ENCODE measurements at places on chromosomes 3 and 15.

DNA sequence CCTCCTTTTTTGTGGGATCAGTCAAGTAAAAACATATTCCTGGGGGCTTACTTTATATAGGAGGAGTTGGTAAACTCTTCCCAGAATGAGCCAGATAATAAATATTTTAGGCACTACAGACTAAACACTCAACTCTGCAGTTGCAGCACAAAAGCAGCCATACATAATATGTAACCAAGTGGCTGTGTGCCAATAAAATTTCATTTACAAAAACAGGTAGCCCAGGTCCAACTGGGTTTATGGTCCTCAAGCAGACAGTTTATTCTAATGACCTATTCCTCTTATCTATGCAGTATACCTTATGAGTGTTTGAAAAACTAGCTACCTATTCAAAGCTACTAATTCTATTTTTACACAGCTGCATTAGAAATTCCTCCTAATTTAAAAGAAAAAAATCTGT lies 61.8 kb downstream of the FAIM start:
- DNase-seq, result no peak

DNA sequence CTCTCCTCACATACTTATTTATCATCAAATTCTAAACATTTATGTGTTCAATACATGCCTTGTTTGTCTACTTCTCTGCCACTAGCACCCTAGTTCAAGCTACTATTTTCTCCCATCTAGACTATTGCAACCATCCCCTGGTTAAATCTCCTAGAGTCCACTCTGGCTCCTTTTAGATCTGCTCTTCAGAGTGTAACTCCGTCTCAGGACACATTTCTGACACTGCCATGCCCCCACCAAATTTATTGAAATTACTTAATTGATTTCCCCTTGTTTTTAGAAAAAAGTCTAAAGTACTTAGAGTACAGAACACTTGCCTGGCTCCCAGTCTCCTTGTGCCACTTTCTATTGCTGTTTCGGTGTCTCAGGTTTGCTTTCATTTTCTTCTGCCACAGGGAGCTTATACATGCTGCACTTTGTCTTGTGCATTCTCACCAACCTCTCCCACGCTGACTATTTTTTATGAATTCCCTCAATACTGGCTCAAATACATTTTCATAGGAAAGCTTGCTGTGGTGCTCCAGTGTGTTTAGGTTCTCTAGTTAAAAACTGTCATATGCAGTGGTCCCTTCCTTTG lies 792.3 kb downstream of the DIPK2A start:
- no peak for DNase-seq

DNA sequence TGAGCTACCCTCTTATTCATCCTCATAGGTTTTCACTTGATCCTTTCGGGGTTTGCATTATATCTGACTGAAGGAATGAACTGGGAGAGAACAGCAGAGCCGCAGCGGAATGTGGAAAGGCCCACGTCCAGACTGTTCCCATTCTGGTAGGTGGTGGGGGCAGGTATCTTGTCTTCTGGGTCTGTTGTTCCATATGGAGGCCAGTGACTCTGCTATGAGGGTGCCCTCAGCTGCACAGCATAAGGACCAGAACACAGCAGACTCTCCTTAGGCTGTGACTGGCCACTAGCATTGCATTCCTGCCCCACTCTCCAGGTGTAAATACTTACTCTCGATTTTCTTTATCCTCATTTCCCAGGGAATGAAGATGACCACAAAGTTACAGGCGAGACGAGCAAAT lies 12.1 kb downstream of the TMC3 start:
- DNase-seq, result no peak

GRCh38 chr3:190063490-190063889 lies 57.2 kb downstream of the P3H2 start:
- DNase-seq, result no peak

GRCh38 chr3:183393625-183394024 lies 34.8 kb downstream of the MCF2L2 start:
- DNase-seq, result no peak

DNA sequence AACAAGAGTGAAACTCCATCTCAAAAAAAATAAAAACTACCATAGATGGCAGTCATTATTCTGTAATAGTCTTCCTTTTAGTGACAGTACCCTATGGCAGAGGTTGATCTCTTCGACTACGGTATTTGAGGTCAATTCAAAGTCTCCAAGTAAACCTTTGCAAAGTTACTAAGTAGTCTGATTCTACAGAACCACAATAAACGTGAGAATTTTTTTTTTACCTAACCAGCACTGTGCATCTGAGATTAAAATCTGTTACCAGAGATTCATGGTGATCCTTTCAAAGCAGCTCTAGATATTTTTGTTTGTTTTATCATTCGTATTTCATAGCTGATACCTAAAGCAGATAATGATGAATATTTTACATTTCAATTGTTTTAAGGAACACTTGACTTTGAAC lies 86.6 kb upstream of the CHD2 start:
- DNase-seq, result no peak

DNA sequence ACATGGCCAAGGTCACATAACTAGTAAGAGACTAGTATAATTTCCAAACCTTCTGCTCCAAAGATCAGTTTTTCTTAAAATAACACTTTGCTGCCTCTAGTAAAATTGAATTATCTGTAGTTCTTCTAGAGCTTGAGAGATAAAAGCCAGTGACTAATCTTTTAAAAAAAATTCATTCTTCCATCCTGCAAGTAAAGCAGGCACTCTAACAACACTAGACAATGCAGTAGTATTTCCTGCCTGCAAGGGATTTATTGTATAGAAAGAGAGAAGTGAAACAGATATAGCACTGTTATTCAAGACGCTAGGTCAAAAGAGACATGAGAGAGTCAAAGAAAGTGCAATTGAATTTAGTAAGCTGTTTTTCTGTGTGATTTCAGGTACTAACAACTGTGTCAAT lies 159.5 kb upstream of the TBC1D5 start:
- DNase-seq, result no peak

GRCh38 chr3:194532591-194532990 lies 45.8 kb upstream of the ATP13A3 start:
- no peak for DNase-seq

DNA sequence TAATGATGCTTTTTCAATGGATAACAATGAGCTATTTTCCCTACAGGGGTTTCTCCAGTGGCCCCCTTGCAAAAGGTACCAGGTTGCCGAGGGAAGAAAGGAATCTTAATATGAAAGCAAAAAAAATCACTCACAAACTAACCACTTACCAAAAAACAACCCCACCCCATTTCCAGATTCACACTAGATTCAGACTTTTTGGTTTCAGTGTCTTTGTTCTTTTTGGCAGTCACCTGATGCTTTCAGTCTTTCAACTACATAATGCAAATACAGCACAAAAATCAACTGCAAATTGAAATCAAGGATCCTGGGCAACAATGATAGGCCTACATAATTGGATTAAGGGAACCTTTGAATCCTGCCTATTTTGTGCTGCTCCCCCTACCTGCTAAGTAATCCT lies 71.1 kb upstream of the RAP2B start:
- no peak for DNase-seq

DNA sequence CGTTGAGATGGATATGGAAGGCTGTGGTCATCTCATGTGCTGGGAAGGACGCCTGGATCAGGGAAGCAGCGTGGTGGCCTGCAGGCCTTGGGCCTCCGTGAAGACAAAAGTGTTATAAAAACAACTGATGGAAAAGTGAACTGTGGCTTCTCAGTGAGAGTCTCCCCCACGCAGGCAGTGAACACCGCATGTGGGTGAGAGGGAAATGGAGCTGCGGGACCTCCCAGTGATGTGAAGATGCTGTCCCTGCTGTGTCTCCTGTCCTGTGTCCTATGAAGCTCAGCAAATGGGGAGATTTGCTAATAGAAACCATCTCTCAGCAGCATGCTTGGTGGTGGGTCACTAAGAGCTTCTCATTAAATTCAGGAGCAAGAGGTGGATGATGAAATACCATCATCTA lies 25.1 kb downstream of the NSMCE3 start:
- DNase-seq, result no peak

- DNase-seq, result no peak
Observed at GRCh38 chr15:98903377-98904018, 104.1 kb downstream of the PGPEP1L start.

DNA sequence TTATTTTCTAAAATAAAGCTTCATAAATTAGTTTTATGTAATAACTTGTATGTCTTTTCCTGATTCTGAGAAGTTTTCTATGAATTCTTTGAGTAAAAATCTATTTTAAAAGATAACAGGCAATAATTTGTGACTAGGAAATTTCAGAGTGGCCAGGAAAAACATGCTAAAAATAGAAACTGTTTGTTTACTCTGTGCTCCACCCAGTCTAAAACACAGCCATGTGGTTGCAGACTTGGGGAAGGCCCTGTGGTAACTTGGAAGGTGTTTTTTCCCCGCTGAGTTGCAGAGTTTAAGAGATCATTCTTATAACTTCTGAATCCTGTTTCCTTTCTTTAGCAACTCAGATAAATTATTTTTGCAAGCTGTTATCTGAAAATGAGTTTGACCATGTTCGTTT lies 21.9 kb downstream of the PLCL2 start:
- no peak for DNase-seq

DNA sequence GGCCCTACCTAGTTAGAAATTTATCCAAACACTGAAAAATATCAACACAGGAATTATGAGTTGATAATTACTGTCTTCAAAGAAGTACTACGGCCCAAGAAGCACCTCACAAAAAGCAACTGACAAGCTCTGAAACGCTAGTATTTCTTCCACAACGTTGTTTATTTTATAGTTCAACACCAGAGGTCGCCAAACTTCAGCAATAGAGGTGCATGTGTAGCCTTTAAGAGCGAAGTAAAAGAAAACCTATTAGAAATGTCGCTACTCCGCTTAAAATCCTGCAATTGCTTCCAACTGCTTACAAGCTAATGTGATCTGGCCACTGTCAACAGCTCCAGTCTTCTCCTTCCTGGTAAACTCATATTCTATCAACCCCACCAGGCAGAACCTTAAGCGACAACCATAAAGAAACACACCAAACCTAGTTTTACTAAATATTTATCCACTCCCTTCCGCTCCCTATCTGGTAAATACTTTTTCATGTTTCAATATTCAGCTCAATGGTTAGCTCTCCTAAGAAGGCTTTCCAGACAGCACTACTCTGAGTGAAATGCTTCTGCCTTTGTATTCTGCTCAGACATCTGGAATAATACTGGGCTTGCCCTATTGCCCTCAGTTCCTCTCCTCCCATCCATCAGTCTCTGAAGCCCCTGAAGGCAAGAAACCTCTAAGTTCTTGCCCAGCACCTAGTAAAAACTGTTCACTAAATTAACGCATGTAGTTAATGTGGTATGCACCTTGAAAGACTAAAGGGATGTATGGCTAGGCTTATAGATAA lies 110.2 kb downstream of the NR1I2 start:
- no peak for DNase-seq

GRCh38 chr3:133888726-133889340 lies 6.8 kb downstream of the RAB6B start:
- no peak for DNase-seq
